ENCODE measurements at places on chromosomes 1 and 21.

DNA sequence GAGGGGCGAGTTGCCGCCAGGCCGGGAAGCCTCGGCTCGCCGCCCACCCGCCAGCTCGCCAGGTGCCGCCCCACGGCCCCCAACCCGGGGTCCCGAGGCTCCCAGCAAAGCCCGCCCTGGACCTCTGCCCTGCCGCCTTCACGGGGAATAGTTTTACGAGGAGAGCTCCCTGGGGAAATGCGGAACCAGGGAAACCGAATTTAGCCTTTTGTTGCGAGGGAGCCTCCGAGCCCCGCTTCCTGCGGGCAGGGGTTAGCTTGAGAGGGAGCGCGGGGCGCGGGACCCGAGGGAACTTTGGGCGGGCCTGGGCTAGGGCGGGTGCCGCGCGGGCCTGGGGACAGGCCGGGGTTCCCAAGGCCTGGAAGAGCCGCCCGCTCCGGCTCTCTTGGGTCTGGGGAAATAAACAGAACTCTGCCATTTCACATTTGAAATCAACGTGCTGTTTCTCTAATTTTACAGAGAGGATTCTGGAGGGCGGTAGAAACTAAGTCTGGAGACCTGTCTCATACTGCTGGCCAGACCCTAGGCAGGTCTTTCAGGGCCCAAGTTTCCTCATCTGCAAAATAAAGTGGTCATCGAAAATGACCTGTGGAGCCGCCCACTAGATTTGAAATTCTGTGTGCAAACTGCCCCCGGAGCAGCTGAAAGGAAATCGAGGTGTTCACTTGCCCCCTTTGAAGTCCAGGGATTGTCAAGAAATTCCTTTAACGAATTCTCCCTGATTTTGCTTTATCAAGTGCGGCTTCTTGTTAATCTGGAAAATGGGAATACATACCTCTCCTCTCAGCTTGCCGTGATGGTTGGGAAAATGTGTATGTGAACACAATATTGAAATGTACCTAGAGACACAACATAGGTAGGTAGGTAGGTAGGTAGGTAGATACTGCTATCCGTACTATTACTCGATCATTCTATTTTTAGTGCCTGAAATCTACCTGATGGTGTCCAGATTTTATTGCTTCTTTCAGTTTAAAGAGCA is 749 bp upstream of the GLUL start:
- DNase-seq: no peak

- DNase-seq: no peak
Observed at GRCh38 chr1:164780111-164780812, 221.3 kb downstream of the PBX1 start.

- no peak for DNase-seq
Observed at GRCh38 chr1:115077286-115077983, 11.9 kb downstream of the TSPAN2 start.

GRCh38 chr1:98045211-98045766 is 124.5 kb upstream of the DPYD start:
- DNase-seq: peak; percentile 40

DNA sequence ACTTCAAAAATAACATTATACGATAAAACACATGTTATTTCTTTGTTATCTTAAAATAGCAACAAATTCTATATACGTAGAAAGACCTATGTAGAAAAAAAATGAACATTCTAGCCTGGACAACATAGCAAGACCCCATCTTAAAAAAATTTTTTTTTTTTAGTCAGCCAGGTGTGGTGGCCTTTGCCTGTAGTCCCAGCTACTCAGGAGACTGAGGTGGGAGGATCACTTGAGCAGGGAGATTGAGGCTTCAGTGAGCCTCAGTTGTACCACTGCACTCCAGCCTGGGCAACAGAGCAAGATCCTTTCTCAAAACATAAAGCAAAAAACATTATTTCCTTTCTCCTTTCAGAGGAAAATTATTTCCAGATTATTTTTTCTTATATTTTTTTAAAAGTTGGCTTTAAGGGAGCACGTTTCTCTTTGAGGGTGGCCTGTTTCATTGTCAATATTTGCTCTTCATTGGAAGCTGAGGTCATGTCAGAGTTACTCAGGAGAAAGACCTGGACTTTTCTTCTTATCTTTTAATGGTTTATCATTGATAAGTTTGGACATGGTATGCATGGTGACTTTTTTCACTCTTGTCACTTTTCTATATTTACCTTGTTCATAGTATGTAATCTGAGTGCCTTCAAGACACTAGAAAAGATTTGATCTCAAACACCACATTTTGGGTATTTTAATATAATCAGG is 32.0 kb downstream of the NFIA start:
- DNase-seq: no peak

- DNase-seq: no peak
Observed at GRCh38 chr1:180542113-180542837, 16.5 kb upstream of the OVAAL start.

DNA sequence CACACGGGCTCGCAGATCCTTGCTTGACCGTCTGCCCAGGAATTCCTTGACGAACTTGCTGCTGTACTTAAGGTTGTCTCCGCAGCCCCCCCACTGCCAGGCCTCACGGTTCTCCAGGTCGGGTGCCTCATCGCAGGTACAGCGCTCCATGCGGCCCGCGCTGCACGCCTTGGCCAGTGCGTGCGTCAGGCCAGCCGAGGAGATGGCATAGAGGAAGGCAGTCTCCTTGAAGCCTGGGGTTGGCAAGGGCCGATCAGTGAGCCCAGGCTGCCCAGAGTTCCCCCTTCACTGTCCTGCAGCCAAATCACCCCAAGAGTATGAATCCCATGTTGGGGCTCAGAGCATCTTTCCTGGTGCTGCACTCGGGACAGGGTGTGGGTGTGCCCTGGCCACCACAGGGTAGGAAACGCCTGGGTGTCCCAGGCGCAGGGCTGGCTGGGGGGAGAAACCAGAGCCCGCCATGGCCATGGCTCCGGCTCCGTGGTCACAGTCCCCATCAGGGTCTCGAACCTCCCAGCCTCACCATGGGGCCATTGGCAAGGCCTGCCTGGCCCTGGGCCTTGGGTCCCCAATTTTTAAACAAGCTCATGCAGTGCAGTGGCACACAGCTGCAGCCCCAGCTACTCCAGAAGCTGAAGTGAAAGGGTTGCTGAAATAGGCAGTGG is 23.4 kb downstream of the WNT9A start:
- no peak for DNase-seq

GRCh38 chr1:68745011-68745410 is 248.1 kb upstream of the DEPDC1 start:
- DNase-seq: no peak

GRCh38 chr1:65434760-65435159 is 14.3 kb downstream of the LEPR start:
- DNase-seq: no peak

GRCh38 chr1:89363196-89363595 is 663 bp upstream of the GBP6 start:
- no peak for DNase-seq

DNA sequence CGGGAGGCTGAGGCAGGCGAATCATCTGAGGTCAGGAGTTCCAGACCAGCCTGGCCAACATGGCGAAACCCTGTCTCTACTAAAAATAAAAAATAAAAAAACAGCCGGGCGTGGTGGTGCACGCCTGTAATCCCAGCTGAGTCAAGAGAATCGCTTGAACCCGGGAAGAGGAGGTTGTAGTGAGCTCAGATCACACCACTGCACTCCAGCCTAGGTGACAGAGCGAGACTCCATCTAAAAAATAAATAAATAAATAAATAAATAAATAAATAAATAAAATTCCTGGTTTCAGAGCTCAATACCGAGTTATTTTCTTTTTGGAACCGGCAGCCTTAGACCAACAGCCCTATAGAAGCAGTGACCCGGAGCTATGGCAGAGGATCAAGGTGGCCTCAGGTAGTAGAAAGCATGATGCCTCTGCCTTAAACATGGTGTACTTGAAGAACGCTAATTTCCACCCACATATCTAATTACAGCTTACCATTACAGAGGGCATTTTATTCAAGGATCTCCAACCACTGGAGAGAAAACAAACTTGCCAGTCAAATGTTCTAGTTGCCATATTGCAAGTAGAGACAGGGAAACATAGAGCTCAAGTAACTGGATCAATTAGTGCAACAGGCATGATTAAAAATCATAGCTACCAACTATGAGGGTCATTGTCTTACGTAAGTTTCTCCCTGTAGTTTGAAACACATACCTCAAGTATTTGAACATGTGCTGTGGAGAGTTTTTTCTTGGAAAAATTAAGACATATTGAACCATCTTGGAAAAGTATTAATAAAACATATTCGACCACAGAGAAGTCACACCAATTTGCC is 2.0 kb upstream of the ENAH start:
- no peak for DNase-seq

- no peak for DNase-seq
Observed at GRCh38 chr1:10304295-10304694, 93.9 kb downstream of the KIF1B start.

DNA sequence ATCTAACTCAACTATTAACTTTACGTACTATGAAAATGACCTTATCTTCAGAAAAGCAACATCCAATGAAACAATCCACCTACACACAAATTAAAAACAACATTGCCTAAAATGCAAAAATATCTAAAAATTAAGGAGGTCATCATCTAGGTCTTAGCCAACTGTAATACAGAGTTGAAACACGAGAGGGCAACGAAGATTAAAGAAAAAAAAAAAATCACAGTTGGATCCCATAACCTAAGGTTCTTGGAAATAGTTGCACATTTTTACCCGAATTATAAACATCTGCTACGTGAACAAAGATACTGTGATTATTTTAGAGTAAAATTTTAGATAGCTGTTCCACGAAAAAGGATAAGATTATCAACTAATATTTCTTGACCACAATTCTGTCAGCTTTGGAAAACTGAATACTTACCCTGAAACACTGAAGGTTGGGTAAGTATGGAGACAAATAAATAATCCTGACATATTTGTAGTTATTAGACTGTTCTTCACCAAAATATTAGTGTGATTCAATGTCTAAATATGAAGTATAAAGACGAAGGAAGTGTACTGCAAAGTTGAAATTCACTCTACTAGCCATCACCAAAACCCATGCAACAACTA is 88.0 kb upstream of the AK4 start:
- no peak for DNase-seq

- DNase-seq: no peak
Observed at GRCh38 chr21:34737115-34737514, 68.3 kb downstream of the CLIC6 start.

GRCh38 chr1:174189428-174190062 is 30.2 kb downstream of the RABGAP1L start:
- no peak for DNase-seq

DNA sequence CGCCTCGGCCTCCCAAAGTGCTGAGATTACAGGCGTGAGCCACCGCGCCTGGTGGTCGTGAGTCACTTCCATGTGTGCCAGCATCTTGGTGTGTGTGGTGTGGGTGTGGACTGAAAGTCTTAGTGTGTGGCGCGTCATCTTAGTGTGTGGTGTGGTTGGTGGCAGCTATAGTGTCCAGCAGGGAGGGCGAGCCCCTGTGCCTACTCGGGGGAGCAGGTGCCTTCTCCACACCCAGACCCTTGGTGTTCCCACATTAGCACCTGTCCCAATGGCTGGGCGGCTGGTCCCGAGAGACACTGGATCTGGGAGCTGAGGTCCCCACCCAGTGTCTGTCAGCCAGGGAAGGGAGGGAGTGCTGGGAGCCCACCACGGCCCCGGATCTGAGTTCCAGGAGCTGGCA is 2.8 kb downstream of the SCNN1D start:
- DNase-seq: no peak

DNA sequence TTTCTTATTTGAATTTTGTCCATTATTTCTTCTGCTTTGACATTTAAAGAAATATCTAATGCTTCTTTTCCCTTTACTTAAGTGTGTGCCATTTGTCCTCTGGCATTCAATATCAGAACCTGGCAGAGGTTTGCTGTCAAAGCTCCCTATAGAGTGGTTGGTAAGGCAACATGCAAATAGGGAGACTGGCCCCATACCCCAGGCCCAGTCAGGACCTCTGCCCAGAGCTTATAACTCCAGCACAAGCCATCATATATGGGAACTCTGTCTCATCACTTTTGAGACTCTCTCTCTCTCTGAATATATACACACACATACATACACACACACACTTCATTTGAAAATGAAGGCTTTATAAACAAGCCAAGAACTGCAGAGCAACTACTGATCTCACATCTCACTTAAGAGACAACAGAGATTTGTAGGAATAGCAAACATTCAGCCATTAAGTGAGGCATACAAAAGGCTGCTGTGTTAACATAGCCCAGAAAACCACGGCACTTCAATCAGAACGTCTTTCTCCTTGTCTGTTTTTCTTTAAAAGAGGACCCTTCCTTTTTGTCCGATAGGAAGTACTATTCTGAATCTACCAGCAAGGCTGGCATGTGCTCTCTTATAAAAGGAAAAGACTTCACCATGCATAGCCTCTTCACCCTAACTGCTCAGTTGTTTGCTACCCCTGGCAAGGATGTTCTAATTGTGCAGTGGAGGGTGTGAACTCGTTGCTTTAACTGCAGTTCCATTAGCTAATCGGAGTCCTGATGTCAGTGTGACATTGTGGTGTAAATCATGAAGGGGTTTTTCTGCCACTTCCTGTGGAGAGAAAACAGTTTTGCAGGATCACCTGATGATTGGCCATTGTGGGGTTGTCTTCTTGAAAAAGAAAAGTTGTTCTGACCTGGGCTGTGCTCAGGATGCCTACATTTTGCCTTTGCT is 101.7 kb downstream of the NR5A2 start:
- DNase-seq: no peak

GRCh38 chr1:94803517-94804441 is 16.4 kb upstream of the SLC44A3 start:
- no peak for DNase-seq

GRCh38 chr1:150408800-150409199 is 44.9 kb downstream of the RPRD2 start:
- no peak for DNase-seq

DNA sequence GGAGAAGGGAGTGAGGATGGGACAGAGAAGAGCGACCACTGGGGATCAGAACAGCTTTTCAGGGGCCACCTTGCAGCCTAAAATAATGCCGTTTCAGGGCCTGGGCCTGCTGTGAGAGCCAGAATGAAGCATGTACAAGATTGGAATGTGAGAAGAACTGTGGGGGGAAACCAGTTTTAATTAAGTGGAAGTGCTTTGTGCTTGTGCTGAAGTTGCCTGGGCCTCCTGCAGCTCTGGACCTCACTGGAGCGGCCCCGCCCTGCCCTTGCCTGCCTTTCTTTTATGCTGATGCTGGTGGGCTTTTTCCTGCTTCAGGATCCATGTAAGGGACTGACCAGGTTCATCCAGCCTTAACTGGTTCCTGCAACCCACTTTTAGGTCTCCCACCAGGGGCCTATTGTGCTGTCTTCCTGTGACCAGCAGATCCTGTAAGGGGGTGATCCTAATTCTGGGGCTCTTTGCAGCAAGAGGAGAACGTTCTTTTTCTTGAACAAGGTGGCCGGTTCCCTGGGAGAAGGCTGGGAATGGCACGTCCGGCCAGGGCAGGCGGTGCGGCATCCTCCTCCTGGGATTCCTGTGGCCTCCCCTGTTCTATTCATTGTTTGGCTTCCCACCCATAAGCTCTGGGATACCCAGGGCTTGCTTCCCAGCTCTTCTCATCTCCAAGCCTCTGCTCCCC is 3.2 kb downstream of the C1orf226 start:
- DNase-seq: no peak

- no peak for DNase-seq
Observed at GRCh38 chr1:36076979-36077573, 6.8 kb upstream of the TEKT2 start.

Measured in suprapubic skin (tissue), 4 donors.